IPS DF 6.9 (cell line): ENCODE measurements at places on chromosomes 6 and 20.
A peak's percentile ranks its signal among the peaks of the same experiment; 100 is the strongest.

DNA sequence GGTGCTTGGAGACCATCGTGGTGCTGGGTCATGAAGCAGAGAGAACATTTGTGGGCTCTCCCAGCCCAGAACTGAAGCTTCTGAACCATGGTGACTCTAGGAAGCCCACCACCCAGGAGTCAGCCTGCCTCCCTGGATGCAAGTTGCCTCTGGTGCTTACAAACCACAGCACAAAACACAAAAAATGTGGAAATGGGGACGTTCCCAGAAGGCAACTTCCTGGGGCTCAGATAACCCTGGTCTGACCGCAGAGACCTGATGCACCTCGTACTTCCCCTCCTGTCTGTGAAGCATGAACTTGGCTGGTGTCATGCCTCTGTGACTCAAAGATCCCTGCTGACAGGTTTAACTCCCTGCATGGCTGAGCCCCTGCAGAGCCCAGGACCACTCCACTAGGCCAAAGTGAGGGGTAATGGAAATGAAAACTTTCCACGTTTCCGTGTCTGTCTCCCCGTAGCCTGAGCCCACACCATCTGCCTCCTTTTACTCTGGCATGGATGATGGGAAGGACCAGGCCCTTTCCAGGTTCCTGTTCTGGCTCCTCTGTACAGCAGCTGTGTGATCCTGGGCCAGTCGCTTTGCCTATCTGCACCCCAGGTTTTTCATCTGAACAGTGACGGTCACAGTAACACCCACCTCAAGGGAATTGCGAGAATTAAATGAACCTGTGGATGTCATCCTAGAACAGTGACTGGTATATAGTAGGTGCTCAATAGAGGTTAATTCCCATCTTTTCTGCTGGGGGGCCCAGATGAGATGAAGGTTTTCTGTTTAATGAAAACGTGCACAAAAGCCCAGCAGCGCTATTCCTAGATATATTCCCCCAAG, 57.7 kb downstream of the PPP1R16B start:
- no peak for DNase-seq

- DNase-seq: no peak
Measured at GRCh38 chr20:57407541-57407956, 16.4 kb downstream of the RBM38 start.

- no peak for DNase-seq
Measured at GRCh38 chr6:2715737-2716136, 35.0 kb downstream of the MYLK4 start.

DNA sequence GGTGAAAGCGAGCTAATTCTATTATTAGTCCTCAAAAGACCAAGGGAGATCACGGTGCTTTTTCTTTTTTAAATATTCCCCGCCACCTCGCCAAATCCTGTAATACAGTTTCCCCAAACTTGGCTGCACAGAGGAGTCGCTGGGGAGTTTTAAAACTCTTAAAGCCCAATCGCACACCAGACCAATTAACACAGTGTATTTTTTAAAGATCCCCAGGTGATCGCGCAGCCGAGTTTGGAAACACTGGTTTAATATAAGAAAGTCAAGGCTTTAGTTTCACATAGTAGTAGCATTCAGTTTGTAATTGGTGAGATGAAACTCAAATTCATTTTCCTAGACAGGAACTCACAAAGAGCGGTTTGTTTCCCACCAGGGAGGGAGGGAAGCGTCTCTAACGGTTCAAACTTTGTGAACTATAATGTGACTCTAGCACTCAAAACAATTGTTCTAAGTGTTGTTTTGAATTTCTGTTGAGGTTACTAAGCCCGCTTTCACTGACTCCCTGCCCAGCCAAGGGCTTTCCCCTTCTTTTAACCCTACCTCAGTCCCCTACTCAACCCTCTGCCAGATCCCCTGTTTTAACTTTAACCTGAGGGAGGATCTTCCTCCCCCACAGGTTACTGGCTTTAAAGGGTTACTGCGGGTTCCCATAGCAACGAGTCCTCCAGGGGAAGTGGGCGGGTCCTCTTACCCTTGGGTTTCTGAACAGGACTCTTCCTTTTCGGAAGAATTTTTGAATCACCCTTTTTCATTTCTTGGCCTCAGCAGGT, 25.7 kb upstream of the BTBD3 start:
- DNase-seq: peak; percentile 75

- no peak for DNase-seq
Measured at GRCh38 chr6:156450421-156450820, 326.8 kb upstream of the ARID1B start.

DNA sequence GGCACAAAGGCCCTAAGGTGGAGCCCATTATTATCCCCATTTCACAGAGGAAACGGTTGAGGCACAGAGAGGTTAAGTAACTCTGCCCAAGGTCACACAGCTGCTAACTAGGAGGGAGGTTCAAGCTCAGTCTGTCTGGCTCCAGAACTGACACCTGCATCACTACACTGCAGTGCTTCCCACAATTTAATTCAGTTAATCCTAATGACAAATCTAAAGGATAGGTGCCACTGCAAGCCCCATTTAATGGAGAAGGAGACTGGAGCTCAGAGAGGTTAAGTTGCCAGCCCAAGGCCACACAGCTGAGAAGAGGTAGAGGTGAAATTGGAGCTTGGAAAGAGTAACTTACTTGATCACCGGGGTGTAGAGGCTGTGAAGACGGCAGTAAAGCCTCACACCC, 148.8 kb downstream of the PREX1 start:
- DNase-seq: no peak

- no peak for DNase-seq
Measured at GRCh38 chr20:63642527-63643247, 10.5 kb downstream of the STMN3 start.

GRCh38 chr6:33160728-33161344, 31.4 kb downstream of the COL11A2 start:
- no peak for DNase-seq

DNA sequence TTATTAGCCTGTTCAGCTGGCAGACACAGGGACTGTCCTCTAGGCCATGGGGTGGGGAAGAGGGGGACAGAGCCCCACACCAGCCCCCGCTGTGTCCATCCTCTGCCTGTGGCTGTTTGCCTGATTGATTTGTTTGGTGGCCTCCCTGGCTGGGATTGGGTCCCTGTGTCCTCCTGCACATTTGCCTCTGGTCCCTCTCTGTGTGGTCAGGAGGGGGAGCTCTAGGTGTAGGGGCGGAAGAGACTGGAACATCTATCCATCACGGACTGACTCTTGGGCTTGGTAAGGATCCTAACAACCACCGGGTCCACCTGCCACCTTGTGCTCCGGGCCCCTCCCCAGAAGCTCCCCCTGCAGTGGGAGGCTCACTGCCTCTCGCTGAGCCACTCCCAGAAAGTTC, 38.4 kb upstream of the CCDC167 start:
- no peak for DNase-seq

DNA sequence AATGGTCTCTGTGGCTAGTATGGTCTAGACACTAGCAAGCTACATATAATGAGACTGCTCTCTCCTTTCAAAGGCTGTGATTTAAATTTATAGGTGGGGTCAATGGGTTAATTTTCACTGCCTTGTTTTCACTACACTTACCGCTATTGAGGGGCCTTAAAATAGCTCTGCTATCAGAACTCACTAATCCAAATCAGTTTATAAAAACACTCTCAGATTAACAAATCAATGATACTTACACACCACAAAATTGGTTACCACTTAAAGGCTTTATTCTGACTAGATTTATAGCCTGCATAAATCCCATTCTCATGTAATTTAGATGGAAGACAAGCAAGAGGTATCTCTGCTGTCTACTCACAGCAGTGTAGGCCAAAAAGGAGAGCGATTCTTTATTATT, 313.0 kb upstream of the AGPAT4 start:
- no peak for DNase-seq

DNA sequence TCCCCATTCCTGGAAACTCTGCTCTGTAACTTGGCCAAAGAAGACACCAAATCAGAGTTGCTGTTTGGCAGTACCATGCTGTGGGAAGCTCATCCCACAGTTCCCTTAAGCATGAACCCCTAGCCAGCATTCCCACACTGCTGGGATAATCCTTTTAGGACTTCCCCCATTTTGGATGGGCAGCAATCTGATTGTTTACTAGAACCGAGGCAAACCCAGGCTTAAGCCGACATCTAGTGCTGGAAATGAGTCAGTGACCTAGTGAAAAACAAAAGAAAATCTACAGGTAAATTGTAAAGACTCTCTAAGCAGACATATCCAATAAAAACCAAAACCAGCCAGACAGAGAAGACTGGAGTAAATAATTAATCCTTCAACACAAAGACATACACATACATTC, 5.2 kb downstream of the DNAH8 start:
- no peak for DNase-seq

- no peak for DNase-seq
Measured at GRCh38 chr6:56845032-56845431, 109.9 kb upstream of the BEND6 start.

DNA sequence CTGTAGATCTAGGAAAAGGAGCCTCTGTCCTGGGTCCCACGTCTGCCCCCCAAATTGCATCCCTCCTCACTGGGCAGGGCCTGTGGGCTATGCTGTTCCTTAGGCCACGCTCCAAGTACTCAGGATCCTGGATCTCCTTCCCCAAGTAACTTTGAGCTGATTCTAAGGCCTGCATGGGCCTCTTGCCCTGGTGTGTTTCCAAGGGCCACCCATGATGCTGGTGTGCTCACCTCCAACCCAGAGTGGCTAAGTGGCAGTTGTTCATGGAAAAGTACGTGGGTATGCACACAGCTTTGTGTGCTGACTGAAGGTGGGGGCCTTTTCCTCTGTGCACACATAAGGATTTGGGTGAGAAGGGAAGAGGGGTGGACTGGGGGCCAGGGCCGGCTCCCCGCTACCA, 5.3 kb downstream of the GMPR start:
- DNase-seq: no peak

DNA sequence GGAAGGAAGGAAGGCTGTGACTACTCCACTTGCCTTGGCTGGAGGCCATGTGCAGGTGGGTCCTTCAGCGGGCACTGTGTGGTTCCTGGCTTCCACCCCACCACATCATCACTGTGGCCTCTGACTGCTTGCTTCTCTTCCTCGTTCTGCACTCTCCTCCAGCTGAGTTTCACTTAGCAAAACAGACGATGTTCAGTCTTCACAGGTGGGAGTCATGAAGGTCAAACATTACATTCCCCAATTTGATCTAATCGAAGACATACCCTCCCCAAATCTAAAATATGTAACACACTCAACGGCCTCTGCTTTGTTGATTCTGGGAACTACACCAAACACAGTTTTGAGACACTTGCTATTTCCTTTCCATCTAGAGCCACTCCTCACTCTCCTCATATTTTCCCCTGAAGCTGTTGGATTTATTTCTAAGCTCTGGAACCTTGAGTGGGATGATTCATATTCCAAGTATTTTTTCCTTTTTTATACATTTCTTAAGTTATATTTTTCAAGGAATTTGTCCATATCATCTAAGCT, 132.5 kb upstream of the FOXA2 start:
- no peak for DNase-seq

DNA sequence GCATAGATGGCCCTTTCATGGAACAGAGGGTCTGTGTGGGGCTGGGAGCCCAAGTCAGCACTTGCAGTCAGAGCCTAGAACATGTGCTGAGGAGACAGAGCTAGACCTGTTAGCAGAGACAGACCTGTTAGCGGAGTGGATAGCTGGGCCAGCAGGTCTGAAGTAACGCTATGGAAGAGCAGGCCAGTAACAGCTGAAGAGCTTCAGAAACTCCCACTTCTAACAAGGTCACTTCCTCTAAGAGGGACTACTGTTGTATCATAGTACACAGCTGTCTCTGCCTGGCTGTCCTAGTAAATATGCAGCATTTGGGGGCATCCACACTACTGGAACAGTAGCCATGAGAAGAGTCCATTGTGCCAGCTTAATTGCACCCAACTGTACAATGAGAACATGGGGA, 41.2 kb upstream of the POLR1H start:
- DNase-seq: no peak

GRCh38 chr6:109007521-109007920, 87.1 kb downstream of the SESN1 start:
- no peak for DNase-seq

DNA sequence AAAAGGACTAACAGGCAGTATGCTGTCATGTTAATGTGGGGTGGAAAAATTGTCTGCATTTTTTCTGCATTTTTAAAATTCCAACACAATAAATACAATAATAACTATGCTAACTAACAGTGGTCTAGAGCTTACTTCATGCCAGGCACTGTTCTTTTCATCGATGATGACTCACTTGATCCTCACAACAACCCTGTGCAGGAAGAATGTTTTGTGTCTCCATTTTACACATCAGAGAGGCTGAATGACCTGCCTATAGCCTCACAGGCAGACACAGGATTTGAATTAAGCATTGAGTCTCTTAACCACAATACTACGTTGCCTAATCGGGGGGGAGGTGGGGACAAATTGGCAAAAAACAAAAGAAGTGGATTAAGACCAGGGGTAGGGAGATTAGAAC, 26.9 kb upstream of the FANCE start:
- DNase-seq: no peak

DNA sequence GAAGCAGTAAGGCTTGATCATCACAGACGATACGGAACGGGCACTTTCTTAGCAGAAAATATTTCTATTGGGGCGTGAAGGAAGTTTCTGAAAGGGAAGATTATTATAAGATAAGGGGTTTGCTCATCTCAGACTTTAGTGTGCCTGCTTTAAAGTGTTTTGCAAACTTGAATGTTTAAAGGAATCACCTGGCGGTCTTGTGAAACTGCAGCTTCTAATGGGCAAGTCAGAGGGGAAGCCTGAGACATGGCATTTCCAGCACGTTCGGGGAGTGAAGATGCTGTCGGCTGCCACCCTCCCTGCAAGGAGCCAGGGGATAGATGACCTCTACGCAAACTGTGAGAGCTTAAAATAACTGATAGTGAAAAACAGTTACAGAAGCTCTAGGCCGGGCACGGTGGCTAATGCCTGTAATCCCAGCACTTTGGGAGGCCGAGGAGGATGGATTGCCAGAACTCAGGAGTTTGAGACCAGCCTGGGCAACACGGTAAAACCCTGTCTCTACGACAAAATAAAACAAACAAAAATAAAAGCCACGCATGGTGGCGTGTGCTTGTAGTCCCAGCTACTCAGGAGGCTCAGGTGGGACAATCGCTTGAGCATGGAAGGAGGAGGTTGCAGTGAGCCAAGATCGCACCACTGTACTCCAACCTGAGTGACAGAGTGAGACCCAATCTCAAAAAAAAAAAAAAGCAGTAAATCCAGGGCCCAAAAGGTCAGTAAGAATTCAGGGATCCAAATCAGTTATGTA, 2.3 kb upstream of the KIF16B start:
- no peak for DNase-seq

DNA sequence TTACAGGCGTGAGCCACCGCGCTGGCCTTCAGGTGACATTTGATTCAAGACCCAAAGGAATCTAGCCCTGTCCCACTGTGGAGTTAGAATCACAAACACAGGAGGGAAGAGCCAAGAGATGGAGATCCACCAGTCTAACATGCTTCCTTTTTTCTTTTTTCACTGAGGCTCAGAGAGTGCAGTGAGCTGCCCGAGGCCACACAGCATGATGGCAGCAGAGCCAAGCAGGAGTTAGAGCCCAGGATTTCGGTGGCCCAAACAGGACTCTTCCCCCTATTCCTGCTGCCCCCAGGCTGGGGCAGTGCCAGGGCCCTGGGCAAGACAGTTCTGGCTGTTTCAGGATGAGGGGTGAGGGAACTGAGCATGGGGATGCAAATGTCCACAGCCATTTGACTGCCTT, 8.1 kb upstream of the SPDEF start:
- no peak for DNase-seq
